Activated naive CD4-positive, alpha-beta T cell treated with anti-CD3 and anti-CD28 coated beads, Interleukin-2, amount 50 U/mL, for 16 hours (primary cell): ENCODE measurements at places on chromosomes 5 and 9.
A peak's percentile ranks its signal among the peaks of the same experiment; 100 is the strongest.

DNA sequence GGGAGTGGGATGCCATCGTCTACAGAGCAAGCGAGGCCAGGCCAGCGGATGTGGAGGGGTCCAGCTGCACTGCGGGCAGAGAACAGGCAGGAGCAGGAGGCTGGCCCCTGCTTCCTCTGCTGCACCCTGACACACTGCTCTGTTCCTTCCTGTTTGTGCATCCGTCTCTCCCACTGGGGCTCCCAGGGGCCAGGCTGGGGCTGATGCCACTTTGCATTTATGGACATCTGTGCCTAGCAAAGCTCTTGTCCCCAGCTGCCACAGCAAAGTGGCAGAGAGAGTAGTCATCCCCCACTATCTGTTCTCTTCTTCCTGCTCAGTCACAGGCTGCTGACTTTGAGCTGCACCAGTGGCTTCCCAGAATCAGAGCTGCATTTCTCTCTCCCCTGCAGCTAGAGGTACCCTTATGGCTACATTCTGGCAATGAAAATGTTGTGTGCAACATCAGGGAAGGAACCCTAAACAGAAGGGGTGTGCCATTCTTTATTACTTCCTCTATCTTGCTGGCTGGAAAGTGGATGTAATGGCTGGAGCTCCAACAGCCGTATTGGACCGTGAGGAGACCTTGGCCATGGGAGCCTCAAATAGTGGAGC lies 4.2 kb upstream of the NINJ1 start:
- no peak for DNase-seq

- DNase-seq = no peak
Observed at GRCh38 chr9:121739971-121740370, 88.5 kb downstream of the DAB2IP start.

DNA sequence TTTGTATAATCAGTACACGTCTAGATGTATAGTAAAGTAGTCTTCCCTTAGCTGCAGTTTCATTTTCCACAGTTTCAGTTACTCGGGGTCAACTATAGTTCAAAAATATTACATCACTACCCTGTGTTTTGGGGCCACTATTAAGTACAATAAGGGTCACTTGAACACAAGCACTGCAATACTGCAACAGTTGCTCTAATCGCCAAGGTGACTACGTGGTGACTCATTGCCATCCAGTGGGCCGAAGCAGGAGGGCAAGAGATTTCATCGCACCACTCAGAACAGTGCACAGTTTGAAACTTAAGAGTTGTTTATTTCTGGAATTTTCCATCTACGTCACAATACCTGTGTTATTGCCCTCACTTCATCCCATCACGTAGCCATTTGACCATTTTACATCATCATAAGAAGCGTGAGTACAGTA lies at the start of gene ARL14EPL:
Gene ARL14EPL, plus strand, starts transcription at position 379 of the 424 bp plus-strand sequence. CDS start 18,994 bp downstream, outside the sequence.
- DNase-seq = no peak

- DNase-seq = no peak
Observed at GRCh38 chr5:61270510-61271165, 61.4 kb upstream of the ZSWIM6 start.

DNA sequence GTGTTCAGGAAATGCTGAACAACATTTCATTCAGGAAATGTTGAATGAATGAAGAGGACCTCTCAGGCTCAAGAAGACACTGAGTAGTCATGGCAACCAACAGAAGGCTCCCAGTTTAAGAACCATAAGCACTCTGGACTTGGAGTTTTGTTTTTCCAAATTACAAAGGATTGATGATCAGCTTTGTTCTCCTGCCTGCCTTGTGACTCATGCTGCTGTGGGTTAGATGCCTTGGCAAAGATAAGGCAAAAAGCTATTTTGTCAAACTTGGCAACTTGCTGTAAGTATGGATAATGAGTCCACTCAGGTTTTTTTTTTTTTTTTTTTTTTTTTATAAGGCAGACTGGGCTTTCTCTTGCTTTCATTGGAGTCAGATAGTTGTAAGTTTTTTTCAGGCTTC lies 365.0 kb downstream of the TMEM232 start:
- no peak for DNase-seq

DNA sequence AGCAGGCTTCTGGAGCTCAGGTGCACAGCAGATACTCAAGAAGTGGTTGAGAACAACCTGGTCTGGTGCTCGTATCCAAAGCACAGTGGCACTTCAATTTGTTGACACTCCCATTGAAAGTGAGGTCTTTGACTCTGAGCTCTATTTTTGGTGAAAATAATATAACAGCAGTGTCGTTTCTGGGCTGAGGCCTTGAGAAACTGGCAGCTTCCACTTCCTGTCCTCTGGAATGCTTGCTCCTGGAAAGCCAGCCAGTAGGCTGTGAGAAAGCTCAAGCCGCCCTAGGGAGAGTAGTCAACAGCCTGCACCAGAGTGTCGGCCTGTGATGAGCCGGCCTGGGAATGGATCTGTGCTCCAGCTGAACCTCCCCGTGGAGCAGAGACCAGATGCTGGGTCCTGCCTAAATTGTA lies 6.8 kb upstream of the SUSD3 start:
- DNase-seq = no peak

GRCh38 chr5:69271376-69271775 lies 36.7 kb downstream of the CDK7 start:
- no peak for DNase-seq

- no peak for DNase-seq
Observed at GRCh38 chr5:158313733-158314464, 455.0 kb upstream of the CLINT1 start.

DNA sequence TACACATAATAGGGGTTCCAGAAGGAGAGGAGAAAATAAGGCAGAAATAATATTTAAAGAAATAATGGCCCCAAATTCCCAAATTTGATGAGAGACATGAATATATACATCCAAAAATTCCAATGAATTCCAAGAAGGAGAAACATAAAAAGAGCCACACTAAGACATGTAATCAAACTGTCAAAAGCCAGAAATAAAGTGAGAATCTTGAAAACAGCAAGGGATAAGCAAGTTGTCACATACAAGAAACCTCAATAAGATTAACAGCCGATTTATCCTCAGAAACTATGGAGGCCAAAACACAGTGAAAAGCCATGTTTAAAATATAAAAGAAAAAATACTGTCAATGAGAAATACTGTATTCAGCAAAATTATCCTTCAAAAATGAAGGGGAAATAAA lies 14.5 kb downstream of the CATSPER3 start:
- no peak for DNase-seq

- DNase-seq = no peak
Observed at GRCh38 chr9:113626735-113627495, 163.4 kb downstream of the RGS3 start.

- no peak for DNase-seq
Observed at GRCh38 chr5:130836729-130837649, 328.1 kb downstream of the HINT1 start.

DNA sequence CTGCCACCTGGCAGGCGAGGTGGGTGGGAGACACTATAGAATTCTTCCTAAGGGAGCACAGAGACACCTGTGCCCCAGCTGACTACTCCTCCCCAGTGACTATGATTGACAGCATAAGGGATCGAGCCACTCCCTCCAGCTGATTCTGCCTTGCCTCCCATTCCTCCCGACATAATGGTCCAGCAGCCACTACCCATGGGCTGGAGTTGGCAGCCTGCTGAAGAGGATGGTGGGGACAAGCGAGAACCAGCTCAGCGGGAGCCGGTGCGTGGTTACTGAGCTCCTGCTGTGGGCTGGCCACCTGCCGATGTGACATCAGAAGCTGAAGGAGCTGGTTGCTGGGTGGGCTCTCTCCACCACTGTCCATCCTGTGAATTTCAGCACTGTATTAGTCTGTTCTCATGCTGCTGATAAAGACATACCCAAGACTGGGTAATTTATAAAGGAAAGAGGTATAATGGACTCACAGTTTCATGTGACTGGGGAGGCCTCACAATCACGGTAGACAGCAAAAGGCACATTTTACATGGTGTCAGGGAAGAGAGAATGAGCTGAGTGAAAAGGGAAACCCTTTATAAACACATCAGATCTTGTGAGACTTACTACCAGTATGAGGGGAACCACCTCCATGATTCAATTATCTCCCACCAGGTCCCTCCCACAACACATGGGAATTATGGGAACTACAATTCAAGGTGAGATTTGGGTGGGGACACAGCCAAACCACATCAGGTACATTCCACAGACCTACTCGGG lies 12.1 kb upstream of the NCS1 start:
- DNase-seq = no peak

- DNase-seq = no peak
Observed at GRCh38 chr5:95471942-95472341, 80.8 kb downstream of the FAM81B start.

DNA sequence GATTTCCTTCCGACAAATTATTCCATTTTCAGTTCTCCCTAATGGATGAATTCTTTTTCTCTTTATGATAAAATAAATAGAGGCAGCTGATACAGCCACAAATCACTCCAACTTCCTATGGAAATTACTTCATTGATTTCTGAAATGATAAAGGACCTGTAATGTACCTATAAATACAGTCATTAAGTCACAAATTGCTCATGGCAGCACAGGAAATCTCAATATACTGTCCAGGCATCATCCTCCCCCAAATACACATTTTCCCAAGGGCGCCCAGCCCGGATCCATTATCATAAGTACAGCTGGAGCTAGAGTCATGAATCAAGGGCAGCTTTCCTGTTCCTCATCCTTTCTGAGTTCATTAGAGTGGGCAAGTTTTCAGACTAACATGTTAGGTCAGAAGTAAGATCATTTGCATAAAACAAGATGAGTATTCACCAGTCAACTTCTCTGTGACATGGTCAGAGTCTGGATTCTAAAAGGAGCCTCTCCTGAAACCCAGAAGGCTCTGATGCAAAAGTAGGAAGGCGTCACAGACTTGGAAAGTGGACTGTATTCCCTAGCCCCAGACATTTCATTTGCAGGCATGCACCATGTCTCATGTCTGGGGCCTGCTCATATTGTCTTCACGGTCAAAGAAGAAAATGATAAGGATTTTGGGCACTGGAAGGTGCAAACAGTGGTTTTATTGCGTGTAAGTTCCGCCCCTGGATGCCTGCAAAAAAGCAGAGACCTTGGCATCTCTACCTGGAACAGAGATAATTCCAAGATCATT lies 383.2 kb downstream of the PLK2 start:
- DNase-seq = no peak

DNA sequence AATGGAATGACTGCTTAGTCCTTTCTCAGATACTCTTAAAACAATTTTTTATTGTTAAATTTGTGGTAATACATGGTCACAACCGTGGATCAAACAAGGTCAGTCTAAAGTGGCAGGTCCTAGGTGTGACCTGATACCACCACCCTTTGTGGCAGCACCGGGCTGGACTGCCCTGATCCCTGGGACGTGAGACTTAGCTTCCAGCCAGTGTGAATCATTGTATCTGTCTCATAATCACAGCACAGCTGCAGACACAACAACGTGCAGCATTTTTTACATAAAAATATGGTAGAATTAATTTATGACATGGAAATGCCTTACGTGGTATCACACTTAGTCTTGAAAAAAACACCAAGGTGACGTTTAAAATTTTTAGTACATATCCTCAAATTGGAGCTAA lies 7.8 kb downstream of the TOR1B start:
- DNase-seq = no peak

GRCh38 chr5:96075579-96076289 lies 114.1 kb upstream of the ELL2 start:
- DNase-seq = no peak

GRCh38 chr9:106860721-106861639 lies 2.0 kb upstream of the ZNF462 start:
- DNase-seq = no peak

GRCh38 chr9:133737774-133738639 lies at the start of gene SARDH:
TSS of gene SARDH (minus strand) at chr9:133738352. CDS start at chr9:133734173, 4,179 bp downstream.
- peak; percentile 46 for DNase-seq

- DNase-seq = no peak
Observed at GRCh38 chr5:41517909-41518308, 7.5 kb upstream of the PLCXD3 start.

- DNase-seq = no peak
Observed at GRCh38 chr9:70229579-70229978, 29.2 kb upstream of the SMC5 start.

DNA sequence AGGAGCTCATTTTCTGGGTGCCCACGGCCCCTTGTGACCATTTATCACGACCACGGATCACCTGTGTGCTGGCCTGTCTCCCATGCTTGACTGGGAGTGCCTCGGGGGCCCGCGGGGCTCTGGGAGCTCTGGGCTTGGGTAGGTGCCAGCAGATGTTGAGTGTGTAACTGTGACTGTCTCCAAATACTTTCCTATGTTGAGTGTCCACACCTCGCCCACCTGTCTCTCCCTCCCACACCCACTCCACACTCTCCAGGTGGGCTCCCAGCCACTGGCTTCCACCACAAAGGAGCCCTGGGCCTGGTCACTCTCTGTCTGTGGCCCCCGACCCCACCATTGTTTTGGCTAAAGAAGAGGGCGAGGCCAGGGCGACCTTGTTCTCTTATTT lies 196.4 kb downstream of the CDK5RAP2 start:
- DNase-seq = no peak

DNA sequence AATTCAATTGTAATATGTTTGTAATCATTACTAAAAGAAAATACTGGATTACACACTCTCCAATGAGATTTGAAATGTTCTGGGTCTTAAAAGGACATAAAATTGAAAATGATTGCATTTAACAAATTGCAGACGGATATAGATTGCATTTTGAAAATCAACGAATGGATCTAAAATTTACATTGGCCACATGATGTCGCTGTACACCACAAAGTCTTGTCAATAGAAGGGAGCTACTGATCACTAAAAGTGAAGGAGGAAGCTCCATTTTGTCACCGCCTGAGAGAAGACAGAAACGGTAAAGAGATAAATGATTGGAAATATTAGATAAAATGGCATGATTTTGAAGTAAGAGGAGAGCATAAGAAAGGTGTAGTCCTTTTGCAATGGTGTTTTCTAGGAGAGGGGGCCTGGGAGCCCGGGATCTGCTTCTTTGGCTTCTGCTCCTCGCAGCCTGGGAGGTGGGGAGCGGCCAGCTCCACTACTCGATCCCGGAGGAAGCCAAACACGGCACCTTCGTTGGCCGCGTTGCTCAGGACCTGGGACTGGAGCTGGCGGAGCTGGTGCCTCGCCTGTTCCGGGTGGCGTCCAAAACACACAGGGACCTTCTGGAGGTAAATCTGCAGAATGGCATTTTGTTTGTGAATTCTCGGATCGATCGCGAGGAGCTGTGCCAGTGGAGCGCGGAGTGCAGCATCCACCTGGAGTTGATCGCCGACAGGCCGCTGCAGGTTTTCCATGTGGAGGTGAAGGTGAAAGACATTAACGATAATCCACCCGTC lies at the start of gene PCDHA1:
Gene PCDHA1, plus strand, starts transcription at position 236 of the 782 bp plus-strand sequence.
- DNase-seq = no peak

GRCh38 chr5:11038772-11039171 lies 277.7 kb upstream of the DAP start:
- no peak for DNase-seq

DNA sequence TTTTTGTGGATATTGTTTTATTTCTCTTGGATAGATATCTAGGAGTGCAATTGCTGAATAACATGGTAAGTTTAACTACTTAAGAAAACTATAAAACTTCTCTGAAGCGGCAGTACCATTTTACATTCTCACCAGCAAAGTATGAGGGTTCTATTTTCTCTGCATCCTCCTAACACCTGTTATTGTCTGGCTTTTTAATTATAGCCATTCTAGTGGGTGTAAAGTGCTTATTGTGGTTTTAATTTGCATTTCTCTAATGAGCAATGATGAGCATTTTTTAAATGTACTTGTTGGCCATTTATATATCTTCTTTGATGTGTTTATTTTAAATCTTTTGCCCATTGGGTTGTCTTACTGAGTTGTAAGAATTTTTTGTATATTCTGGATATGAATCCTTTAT lies 28.7 kb downstream of the SMIM32 start:
- no peak for DNase-seq
